ENCODE measurements at places on chromosomes 3 and 15.

GRCh38 chr3:114809668-114810413 is 337.2 kb downstream of the ZBTB20 start:
- DNase-seq = no peak

- no peak for DNase-seq
These were observed 942.1 kb downstream of the AGBL1 start for GRCh38 chr15:87021751-87022150.

DNA sequence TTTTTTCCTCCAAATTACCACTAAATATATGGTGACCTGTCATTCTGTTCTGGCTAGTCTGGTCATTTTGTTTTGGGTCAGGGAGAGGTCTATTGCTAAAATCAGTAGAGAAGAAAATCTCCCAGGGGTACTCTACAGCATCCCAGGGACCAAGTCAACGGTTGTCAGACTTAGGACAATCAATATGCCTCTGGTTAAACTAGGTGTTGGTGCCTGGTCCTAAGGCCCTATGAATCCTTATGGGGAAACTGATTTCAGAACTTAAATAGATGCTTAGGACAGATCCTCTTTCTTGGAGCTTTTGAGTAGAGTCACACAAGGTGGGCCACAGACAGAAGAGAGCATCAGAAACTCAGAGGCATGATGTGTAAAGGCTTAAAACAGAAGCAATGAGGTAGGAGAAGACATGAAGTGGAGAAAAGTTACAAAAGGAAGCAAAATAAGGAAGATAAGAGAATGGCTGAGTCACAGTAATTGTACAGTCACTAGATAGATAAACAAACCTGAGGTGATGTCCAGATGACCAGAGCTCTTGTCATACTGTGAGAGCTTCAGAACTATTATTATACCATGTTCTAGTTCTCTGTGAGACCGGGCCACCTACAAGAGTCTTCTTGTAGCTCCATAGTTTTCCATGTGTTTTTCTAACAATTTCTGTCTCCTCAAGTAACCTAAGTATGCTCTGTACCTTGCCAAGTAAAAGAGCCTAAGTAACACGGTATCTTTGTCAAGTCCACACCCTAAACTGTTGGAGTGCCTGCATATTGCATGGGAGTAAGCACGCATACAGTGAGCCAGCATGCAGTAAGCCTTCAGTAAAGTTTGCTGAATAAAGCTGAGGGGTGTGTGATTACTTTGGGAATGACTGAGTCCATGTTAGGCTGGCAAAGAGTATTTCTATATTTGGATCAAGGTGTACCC is 44.6 kb upstream of the LEKR1 start:
- no peak for DNase-seq

DNA sequence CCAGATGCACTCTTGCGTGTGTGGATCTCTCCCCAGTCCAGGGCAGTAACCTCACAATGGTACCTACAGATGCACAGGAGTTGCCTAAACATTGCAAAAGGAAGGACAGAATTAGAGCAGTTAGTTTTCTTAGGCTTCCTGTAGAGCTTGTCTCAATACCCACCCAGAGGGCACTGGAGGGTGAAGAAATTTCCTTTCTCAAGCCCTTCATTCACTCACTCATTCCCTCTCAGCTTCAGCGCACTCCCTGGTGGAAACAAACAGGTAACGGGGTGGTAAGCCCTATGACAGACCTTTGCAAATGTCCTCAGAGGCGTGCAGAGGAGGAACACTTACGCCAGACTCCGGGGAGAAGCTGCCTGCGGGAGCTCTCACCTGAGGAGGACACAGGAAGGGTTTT is 267.4 kb upstream of the HES1 start:
- no peak for DNase-seq

- no peak for DNase-seq
These were observed at the start of gene IGF2BP2 for GRCh38 chr3:185825006-185825638. TSS of gene IGF2BP2 (minus strand) at chr3:185825042. CDS start at chr3:185824960, 82 bp downstream.

GRCh38 chr15:33517944-33518343 is 207.2 kb downstream of the RYR3 start:
- no peak for DNase-seq

DNA sequence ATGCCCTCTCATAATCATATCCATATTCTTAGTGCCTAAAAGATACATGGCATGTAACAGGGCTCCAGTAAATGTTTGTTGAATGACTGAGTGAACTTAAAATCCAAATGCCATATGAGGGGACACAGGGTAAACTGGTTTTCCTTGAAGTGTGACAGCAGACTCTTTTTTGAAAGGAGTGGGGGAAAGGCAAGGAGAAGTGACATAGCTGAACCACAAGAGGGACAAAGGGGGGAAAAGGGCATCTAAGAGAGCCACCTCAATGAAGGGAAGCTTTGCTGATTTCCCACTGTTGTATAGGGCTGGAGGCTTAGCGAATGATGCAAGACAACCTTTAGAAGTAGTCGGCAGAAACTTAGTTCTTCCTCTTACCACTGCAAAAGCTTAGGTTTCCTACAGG is 9.1 kb downstream of the TRIM42 start:
- DNase-seq = no peak

GRCh38 chr3:29527246-29527645 is 246.4 kb downstream of the RBMS3 start:
- no peak for DNase-seq

DNA sequence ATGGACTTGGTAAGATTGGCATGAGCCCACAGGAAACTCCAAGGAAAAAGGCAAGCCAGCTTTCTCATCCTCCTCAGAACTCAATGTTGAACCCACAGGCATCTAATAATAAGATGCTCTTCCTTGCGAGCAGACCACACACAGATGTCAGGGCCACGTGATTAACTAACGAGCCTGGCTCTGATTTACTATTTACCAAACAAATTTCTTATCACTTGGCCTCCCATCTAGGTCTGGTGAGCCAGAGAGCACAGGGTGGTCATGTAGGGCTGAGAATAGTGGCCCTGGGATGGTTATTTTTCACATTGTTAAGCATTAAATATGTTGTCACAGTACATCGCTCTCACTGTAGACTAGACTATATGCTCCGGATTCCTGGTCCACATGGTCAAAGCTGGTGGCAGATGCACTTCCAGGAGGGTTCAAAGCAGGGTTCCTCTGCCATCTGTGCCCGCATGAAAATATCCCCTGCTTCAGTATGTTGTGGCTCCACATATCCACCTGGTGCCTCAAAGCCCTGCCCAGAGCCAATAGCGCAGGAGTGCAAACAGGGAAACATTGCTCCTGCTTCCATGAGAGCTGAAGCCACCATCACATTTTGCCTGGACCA is 472.5 kb upstream of the WNT5A start:
- DNase-seq = no peak

DNA sequence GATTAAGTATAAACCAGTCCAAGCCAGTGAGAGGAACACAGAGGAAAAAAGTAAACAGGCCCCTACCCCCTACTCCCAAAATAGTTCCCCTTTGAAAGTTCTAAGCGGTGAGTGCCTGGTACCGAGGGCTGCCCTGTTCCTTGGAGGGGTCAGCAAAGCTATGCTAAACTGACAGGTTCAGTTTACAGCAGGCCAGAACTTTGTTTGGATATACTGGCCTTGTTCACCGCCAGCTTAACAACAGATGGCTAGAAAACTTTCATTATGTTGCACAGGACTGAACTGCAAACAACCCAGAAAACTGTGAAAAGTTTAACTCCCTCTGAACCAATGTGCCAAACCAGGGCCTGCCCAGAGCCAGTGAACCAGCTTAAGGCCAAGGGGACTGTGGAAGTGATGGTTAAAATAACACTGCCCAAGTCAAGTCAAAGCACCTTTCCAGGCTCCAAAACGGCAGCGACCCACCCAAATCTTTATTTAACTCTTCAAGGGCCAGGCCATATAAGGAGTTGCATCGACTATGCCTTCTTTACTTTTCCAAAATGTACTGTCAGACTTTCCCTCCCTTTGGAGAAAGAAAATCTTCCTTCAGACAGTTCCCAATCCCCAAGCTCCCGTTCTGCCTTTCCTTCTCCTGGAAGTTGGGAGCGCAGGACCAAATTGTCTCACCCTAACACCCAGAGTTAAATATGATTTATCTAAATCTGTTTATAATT is 448.0 kb downstream of the FOXP1 start:
- no peak for DNase-seq

GRCh38 chr15:47872208-47872607 is 154.9 kb downstream of the SEMA6D start:
- no peak for DNase-seq
